ENCODE measurements at places on chromosomes 1 and 21.
A peak's percentile ranks its signal among the peaks of the same experiment; 100 is the strongest.

DNA sequence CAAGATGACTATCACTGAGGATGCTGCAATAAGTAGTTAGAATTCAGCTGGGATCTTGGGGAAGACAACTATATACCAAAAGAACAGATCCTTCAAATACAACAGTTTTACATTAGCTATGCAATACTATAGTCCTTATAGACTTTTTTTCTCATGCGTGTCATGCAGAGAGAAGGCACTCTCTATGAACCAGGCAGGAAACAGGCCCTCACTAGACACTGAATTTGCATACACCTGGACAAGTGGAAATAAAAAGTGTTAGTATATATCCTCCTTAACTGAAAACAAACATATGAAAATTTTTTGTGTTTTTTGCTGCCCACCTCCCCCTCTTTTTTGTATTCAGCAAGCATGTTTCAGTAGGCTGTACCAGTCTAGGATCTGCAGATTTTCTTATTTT lies 29.9 kb downstream of the TMCO1 start:
- no peak for DNase-seq

- no peak for DNase-seq
These were observed 6.0 kb downstream of the TMPRSS2 start for GRCh38 chr21:41501919-41502318.

DNA sequence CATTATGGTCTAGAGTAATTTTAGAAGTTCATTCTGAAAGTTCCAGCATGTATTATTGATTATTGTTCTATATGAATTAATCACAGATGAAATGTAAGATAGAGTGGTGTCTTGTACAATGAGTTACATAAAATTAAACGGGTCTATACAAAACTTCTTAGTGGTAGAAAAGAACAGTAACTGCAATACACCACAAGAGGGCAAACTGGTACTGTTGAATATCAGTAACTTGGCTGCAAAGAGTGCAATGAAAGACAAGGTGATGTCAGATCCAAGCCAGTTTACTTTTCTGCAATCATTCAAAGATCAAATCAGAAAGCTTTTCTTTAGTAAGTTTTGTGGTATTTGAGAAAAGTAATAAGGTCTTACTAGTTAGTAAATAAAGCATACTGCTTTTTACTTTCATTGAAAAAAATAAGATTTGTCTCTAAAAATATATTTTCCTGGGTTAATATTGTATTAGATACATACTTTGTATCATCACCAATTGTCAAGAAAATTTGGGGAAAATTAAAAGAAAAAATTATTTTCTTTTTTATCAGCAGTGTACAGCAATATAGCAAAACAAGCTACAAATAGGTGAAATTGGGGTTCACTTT lies 66.4 kb upstream of the BTG3 start:
- DNase-seq: peak; percentile 31

DNA sequence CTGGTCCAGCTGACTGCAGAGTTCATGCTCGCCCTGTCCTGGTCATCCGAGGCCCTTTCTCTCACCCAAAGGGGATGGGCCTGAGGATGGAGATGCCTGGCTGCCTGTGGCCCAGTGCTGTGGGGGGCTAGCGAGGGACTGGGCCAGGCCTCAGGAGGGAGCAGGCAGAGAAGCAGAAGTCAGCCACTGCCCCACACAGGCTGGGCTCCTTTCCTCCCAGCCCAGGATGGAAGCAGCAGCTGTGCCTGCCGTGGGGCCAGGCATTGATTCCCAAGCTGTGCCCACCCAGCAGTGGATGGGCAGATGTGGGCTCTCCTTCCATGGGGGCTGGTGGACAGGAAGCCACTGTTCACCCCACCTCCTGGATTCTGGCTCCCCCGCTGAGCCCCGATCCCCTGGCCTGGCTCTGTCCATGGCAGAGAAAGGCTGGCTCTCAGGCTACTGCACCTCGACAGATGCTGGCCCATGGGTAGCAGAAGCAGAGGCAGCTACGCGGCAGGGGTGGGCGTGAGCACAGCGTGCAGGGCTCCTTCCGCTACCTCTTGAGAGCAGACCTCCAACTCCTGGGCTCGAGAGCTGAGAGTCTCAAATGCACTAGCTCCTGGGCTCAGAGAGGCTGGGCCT lies 24.6 kb downstream of the RUNX3 start:
- no peak for DNase-seq

- no peak for DNase-seq
These were observed 983 bp downstream of the PADI2 start for GRCh38 chr1:17118268-17118667.

DNA sequence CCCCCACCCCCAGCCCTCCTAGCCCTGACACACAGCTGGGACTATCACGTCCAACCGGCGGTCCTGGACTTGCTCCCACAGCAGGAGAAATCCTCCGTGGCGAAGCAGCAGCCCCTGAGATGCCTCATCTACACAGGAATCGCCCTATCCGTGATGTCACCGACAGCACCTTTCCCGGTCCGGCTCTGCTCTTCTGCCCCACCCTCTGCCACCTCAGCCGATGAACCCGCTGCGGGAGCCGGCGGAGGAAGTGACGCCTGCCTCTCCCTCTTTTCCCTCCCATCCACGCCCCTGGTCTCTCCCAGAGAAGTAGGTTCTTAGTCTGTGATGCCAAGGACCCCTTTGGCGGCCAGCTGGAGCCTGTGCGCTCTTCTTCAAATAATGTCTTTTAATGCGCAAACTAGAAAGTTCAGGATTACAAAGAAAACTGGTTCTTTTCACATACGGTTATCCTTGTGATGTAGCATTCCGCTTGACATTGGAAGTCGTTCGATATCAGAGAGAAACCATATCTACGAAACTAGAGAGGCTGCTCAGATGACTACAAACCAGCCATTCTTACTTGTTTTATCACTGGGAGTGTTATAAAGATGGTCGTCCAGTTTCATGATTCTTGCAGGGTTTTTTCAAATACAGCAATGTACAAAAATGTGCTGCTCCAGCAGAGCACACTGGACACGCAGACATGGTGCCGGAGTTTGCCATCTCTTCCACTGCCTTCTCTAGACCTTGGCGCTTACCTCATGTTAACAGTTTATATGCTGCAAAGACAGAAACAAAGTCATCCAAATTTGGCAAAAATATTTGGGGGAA lies 120.3 kb downstream of the PPIAL4G start:
- DNase-seq: no peak

- no peak for DNase-seq
These were observed 86.3 kb downstream of the VWA5B1 start for GRCh38 chr1:20376880-20377494.

DNA sequence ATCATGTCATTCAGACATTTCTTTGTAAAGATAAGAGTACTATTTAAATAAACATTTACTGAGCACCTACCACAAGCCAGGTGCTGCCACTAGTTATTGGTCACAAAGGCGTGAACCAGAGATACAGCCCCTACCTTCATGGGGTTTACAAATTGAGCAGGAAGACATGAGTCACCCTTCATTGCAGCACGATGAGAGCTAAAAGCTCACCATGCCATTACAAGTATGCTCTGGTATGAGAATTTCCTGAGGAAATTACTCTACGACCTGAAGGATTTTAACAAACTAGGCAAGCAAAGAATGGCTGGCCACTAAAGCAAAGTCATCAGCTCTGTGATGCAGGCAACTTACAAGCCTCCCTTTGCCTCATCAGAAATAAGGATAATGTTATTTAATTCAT lies 346.8 kb downstream of the BRINP2 start:
- DNase-seq: no peak

DNA sequence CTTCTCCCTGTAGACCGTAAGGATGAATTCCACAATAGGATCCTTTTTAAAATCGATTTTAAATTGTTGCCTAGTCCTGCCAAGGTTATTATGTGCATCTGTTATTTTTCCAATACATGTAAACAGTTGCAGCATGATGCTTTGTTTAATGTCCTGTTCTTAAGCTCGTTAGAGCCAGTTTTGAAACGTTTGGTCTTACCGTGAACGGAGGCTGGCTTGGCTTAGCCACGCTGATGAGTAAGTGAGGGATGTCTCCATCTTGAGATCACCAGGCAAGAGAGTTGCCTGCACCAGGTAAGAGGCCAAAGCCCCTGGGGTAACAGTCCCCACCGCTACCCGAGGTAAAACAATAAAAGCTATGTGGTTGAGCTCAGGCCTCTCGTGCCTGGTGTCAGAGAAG lies 17.3 kb downstream of the CSTB start:
- DNase-seq: no peak

GRCh38 chr1:112716133-112716720 lies 1.1 kb upstream of the PPM1J start:
- peak; percentile 86 for DNase-seq

DNA sequence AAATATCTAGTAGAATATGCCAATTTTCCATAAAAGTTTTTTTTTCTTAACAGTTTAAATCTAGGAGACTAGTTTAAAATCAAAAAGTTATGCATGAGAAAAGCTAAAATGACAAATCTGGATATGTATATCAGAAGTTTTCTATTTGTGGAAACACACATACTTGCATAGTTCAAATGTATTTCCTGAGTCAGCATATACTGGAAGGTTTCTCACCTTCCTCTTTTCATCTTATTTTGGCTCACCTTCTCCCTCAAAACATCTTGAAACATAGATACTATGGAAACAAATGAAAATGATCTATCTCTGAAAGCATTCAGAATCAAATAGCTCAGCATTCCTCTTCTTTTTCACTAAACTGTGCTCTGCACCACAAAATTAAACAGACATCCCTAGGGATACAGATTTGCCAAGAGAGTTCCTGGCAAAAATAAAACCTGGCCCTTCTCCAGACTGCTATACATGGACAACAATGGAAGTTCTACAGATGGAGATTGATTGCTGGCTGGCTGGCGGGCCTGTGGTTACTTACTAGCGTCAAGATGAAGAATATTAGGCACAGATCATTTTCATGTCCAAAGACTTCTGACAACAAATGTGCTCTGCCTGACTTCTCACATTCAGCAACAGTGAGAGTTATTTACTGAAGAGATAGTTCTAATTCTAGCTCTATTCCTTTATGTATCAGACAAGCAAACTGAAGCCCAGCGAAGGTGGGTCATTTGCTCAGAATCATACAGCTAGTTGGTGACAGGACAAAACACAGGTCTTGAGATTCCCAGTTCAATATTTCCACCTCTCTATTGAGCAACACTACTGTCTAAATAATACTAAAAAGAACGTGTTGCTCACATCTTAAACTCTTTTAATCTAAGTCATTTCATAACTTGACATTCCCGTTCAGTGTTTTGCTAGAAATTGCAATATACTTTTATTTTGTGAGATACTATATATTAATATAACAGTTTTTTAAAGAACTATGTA lies 26.6 kb downstream of the DIPK1A start:
- DNase-seq: no peak

DNA sequence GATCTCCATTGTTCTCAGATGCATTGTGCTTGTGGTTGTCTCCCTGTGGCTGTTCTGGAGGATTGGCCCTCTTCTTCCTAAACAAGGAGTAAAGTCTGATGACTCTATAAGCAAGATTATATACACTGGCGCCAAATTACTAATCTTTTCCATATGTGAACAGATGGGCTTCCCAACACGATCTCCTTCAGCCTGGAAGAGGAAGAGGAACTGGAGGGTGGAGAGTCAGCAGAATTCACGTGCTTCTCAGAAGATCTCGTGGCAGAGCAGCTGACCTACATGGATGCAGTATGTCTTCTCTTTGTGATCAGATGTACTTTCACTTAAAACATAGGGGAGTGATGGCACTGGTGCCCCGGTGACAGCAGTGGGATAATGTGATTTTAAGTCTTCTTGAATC lies 78.7 kb downstream of the RGL1 start:
- DNase-seq: no peak

GRCh38 chr1:11413986-11414391 lies 65.0 kb upstream of the DISP3 start:
- DNase-seq: no peak

GRCh38 chr1:111592389-111593361 lies 26.9 kb upstream of the RAP1A start:
- peak; percentile 52 for DNase-seq

- DNase-seq: no peak
These were observed 47.2 kb downstream of the UCK2 start for GRCh38 chr1:165874643-165875042.

GRCh38 chr1:99731384-99731783 lies 35.1 kb downstream of the FRRS1 start:
- peak; percentile 74 for DNase-seq

- no peak for DNase-seq
These were observed 103.9 kb downstream of the CASZ1 start for GRCh38 chr1:10692401-10693021.

DNA sequence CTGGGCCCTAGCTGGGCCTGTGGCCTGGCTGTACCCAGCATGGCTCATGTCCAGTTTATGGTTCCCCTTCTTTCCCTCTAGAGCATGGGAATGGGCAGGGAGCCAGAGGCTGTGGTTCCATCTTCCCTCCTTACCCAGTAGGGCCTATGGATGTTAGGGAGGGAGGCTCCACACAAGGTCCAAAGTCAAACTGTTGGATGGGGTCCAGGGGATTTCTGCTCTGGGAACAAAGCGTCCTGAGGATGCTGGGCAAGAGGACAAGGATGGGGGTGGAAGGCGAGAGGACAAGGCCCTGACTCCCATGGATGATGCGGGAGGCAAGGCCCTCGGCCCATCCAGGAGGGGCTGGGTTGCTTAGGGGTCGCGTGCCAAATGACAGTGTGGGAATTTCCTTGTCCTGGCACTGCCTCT lies 17.3 kb downstream of the CSF1 start:
- DNase-seq: peak; percentile 56

- no peak for DNase-seq
These were observed 135.1 kb upstream of the F3 start for GRCh38 chr1:94676686-94677085.

GRCh38 chr1:87338566-87338965 lies 9.9 kb downstream of the LMO4 start:
- DNase-seq: no peak

DNA sequence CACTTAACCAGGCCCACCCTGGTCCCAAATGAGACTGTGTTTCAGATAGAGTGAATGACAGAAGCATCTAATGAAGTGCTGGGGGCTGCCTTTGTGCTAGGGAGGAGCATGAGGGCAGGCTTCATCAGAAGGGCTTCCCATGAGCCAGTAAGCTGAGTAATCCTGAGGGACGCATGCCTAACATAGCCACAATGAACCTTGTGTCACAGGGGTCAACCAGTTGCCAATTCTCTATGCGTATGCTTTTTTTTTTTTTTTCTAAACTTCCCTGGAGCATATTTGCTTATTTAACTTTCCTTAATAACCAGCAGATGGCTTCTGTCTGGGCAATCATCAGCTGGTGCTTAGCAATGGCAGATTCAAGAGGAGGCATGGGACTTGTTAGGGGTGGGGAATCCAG lies 25.5 kb upstream of the CYP2J2 start:
- DNase-seq: no peak

DNA sequence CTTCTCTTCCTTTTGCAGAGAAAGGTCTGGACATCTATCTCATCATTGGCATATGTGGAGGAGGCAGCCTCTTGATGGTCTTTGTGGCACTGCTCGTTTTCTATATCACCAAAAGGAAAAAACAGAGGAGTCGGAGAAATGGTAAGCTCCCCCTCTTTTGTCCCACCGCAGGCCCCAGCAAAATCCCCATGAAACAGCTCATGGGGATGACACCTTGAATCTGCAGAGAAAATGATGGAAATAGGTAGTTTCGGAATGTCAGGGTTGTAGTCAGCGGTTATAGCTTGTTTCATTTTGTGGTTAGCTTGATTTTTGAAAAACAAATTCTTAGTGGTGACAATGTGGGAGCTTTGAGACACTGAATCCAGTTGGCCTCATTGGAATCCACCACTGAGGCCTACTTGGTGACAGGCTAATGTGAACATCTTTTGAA lies 10.3 kb downstream of the CD2 start:
- no peak for DNase-seq

GRCh38 chr1:246178717-246179311 lies 328.3 kb downstream of the SMYD3 start:
- no peak for DNase-seq

Data from HS-27A (cell line).